ENCODE measurements at places on chromosomes 7 and 10.

DNA sequence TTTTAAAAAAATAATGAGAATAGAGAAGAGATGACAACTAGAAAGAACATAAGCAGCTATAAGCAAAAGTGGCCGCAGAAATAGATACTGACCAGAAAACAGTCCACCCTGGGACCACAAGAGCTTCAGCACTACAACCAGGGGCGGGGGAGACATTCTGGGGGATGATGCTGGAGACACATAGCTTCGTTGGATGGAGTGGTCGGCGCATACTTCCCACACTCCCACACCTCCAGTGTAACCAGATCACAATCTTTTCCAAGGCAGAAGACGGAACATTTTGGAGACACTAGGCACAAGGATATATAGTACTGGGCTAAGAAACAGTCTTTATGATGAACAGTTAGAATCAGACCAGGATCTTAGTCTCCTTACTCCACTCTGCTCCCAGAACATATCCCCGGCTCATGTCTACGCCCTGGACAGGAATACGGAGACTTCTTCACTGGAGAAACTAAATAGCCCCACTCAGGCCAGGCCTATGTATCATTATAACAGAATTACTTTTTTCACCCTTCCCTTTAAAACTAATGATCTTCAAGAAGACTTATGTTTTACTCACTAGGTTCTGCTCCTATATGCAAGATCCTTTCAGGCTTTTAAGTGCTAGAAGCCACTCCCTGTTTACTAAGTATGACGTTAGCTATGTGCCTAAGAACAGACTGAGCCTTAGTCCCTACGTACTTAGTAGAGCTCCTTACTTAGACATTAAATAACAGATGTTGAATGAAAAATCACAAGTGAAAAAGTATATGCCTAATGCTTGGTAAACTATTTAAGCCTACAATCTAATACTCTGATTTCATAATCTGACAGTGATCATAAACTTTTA, 169.6 kb downstream of the SRPK2 start:
- no peak for DNase-seq

DNA sequence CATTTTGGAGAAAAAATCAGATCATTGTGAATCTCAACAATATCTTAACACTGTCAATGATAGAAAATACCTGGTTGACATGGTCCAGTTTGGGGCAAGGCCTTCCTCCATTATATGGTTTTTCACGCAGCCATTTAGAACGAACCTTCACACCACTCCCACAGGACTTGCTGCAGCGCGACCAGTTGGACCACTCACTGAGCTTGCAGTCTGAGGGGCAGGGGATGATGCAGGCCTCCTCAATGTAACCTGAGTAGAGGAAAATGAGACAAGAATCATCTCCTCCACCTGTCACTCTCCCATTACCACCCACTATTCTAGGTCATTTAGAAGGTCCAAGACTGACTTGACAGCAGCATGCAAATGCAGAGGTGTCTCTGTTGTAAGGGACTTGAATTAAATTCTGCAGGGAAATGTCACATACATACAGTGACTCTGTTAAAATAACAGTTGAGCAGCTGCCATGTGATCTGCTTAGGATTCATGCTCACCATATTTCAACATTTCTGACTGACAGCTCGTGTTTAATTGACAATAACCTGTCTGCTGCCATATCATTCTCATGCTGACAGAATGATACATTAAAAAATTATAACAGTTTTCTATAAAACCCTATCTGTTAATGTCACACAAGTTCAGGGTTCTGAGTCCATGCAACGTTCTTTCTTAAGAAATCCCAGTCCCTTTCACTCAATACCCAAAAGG, 403.0 kb downstream of the THSD7A start:
- no peak for DNase-seq

GRCh38 chr7:34752929-34753328, 94.9 kb downstream of the NPSR1 start:
- DNase-seq: no peak

DNA sequence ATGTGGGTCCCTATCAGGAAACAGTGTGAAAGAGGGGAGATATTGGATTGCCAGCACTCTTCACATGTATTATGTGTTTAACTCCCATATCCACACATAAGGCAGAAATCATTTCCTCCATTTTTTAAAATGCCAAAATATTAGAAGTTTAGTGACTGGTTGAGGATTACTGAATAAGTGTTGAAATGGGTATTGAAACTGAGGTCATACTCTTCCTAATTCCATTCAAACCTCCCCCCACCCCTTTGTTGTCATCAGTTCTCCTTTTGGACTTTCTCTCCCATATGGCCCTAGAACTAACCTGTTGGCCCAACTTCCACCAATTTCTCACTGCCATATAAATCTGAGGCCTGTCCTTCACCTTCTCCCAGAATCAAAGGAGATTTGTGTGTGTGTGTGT, 81.6 kb downstream of the EVX1 start:
- no peak for DNase-seq

- peak; percentile 24 for DNase-seq
These were observed 555.7 kb downstream of the PTPRN2 start for GRCh38 chr7:158031867-158032308.

DNA sequence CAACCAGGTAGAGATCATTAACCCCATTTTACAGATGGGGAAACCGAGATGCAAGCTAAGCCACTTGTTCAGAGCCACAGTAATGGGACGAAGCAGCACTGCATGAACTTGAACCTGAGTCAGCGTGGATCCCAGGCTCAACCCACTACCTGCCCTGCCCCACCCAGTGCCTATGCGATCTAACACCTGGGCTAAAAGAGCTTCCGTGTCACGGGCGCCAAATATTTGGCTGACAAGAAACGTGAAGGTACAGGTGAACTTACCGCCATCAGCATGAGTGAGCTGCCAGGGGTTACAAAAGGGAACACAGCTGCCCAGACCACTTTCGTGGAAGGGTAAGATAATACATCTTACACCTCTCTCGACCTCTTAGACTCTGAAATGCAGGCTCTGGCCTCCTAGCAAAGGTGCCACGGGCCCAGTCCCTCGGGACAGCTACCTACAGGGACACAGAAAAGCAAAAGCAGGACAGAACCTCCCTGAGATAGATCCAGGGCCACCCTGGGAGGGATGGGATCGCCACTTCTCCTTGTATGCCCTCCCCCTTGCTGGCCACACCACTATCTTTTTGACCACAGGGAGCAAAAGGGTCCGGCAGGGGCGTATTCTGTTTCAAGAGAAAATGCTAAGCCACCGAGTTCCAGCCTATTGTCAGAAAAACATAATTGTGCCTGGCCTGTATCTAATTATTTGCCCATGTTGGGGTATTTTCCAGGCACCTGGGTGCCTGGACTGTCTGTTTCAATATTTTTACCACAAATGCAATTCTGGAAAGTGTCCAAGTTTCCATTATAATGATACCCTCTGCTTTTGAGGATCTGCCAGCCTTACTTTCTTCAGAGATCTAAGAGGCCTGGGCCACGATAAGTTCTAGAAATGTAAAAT, 6.4 kb downstream of the CHST15 start:
- no peak for DNase-seq

DNA sequence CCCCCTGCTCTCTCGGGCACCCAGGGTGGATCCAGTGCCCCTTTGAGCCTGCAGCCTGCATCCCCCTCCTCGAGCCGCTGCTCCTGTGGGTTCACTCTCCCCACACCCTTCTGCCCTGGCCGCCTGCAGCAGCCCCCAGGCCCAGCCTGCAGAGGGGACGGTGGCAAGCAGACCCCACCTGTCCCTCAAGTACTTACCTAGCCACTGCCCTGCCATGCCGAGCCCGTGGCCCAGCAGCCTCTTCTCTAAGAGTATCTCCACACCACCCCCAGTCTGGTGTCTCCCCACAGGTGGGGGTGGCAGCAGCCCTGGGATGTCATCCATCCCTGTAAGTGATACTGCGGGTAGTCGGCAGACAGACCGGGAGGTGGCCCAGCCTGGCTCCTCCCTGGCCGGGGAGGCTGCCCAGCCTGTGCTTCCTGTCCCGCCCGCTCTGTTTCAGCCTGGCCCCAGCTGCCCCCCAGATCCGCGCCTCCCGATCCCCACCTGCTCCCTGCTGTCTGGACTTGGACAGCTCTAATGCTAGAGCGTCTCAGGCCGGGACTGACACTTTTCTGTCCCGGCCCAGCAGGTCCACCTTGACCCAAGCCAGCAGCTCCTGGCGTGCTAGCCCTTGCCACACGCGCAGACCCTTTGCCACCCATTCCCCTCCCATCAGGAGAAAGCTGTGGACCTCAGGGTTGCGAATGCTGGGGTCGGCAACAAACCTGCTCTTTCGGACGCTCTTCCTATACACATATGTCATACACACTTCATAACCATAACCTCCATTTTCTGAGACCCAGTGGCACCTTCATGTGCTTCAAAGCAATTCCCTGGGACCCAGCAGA, 25.0 kb downstream of the YKT6 start:
- no peak for DNase-seq

GRCh38 chr10:44398747-44399658, 14.1 kb upstream of the CXCL12 start:
- no peak for DNase-seq

DNA sequence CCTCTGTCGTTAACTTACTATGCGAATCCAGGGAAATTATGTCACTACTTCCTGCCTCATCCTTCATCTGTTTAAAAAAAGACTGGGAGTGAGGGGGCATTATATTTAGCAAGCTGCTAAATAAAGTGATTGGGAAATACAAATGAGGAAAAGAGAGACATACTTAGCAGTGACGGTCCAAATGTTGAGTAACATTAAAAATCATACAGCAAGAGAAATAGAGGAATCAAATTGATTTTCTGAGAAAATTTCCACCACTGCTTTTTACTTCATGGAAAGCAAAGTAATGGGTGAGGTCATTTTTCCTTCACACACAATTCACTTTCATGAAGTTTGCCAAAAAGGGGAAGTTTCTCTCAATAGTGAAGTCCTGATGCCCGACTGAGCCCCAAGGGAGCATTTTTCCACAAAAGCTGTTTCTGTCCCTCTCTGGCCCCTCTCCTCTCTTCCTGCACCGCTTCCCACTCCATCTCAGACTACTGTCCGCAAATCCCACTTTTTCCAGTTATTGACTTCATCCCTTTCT, 61.9 kb upstream of the ADO start:
- DNase-seq: no peak

GRCh38 chr7:95139922-95140321, 184.4 kb downstream of the PON1 start:
- no peak for DNase-seq

- no peak for DNase-seq
These were observed 71.7 kb downstream of the AMZ1 start for GRCh38 chr7:2759736-2760097.

- DNase-seq: no peak
These were observed 60.9 kb downstream of the RELN start for GRCh38 chr7:103928581-103928980.

Measured in breast epithelium (tissue), 4 donors.